T1000 (cell line): ENCODE measurements at places on chromosomes 12 and 14.

GRCh38 chr14:44979740-44980356 lies 17.9 kb downstream of the TOGARAM1 start:
- no peak for DNase-seq

DNA sequence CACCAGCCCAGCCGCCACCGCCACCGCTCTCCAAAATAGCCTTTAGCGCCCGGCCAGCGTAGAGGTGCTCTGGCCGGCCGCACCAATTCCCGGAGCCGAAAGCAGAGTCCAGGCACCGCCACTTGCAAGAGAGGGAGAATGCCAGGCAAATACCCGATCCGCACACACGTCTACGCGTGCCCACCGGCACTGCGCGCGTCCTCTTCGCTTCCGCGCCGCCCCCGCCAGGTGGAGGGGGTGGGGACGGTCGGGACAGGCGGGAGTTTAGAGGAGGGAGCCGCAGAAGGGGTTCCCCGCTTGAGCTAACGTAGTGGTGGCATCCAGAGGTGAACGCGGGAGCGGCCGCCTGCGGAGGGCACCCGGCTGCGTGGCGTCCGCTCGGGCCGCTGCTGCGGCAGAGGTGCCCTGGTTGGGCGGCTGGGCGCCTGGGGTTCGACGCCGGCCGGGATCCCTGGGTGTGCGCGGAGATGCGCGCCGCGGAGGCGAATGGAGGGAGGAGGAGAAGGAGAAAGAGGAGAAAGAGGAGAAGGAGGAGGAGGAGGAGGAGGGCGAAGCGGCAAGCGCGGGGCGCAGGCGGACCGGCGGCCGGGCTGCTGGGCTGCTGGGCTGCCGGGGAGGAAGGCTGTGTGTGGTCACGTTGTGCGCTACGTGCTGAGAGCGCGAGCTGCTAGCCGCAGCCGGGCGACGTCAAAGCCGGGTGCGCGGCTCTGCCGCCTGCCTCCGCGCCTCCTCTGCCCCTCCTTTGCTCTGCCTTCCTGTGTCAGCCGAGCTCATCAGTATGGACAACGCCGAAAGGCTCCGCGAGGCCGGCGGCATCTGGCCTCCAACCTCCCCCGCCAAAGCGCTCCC lies at the start of gene MDGA2:
Gene MDGA2, minus strand, starts transcription at position 140 of the 849 bp plus-strand sequence.
- DNase-seq, result peak; percentile 77

DNA sequence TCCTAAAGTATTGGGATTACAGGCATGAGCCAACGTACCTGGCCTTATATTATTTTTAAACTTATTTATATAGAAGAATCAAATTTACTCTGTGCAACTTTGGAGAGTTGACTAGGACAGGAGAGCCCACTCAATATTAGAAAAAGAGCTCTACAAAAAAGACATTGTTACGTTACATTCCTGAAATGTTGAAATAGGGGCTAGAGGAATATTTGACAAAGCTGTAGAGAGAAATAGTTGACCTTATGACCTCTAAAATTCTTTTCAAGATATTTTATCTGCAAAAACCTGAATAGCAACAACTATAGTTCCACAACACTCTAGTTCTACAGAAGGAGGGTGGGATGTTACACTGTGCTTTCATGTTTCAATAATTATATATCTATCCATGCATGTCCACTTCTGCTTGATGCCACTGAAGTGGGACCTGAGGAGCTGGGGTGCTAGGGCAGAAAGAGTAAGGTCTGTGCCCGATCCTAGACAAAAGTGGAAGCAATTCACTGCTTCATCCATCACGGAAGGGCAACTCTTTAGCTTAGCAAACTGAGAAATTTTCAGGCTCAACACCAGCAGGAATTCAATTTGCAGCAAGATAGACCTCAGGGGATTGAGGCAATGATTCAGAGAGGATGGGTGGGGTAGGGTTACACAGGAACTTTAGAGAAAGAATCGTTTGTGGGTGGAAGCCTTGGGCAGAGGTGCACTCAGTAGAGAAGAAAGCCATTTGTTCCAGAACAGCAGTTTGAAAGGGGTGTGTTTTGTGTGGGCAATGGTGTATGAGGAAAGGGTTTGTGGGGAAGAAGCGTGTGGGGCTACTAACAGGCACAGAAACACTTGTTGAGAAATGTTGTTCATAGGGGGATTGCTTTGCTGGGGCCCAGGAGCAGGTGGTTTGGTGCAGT lies 16.0 kb upstream of the RNASE10 start:
- no peak for DNase-seq

DNA sequence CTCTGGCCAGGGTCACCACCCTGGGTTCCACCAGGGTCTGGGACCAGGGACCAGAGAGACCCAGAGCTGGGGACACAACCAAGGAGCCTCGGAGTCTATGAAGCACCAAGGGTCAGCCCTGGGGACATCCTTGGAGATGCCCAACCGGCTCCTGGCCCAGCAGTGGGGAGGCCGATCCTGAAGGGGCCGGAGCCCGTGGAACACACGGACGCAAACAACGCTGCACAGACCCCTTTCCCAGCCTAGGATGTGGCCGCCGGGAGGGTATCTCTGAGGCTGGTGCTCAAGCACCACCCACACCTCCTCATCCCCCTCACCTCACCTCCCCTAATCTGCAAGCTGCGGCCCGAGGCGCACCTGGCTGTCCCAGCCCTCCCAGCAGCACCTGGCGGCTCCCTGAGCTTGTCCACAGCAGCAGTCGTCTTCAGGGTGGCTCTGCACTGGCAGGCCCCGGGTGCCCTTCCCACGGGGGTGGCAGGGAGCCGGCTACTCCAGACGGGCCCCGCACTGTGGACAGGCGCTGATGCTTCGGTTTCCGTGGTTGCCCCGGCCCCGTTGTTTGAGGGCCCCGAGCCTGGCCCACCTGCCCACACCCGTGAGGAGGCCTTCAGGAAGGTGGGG lies 146.8 kb upstream of the C14orf180 start:
- no peak for DNase-seq

DNA sequence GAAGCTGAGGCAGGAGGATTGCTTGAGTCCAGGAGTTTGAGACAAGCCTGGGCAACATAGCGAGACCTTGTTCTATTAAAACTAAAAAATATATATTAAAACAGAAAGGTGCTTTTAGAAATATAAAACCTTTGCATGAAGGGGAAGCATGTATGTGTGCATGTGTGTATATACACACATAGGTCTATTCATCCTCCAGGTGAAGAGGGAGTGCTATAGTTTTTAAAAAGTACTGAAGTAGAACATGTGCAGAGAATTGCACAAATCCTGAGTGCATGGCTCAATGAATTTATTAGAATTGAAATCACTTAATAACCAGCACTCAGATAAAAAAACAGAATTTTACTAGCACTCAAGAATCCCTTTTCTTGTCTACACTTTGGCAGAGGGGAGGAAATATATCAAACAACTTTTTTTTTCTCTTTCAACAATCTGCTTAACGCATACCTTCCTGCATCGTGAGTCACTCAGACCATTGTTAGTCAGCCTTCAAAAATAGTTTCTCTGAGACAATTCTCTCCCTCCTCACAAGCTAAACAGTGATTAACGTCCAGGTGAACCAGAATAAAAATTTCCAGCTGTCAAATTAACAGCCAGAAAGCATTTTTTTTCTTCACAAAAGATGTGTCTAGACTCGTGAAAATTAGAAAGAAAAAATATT lies 17.7 kb upstream of the NEDD1 start:
- no peak for DNase-seq

DNA sequence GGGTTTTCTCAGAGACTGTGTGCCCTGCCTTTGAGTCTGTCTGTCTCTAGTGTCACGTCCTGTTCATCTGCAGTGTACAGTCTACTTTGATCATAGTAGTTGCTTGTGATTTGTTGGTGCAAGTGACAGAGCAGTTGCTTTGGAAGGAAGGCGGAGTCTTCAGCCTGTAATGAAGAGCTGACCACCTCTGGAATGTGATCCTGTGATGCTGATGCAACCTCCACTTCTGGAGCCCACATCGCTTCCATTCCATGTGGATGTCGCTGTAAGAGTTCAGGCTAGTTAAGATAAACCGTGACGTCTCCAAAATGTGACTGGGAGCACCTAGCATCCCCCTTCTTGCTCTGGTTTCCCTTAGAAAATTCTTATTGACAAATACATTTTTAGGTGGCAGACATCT lies 51.8 kb downstream of the PELI2 start:
- DNase-seq, result no peak

GRCh38 chr12:22282283-22282682 lies 52.2 kb downstream of the ST8SIA1 start:
- DNase-seq, result no peak

DNA sequence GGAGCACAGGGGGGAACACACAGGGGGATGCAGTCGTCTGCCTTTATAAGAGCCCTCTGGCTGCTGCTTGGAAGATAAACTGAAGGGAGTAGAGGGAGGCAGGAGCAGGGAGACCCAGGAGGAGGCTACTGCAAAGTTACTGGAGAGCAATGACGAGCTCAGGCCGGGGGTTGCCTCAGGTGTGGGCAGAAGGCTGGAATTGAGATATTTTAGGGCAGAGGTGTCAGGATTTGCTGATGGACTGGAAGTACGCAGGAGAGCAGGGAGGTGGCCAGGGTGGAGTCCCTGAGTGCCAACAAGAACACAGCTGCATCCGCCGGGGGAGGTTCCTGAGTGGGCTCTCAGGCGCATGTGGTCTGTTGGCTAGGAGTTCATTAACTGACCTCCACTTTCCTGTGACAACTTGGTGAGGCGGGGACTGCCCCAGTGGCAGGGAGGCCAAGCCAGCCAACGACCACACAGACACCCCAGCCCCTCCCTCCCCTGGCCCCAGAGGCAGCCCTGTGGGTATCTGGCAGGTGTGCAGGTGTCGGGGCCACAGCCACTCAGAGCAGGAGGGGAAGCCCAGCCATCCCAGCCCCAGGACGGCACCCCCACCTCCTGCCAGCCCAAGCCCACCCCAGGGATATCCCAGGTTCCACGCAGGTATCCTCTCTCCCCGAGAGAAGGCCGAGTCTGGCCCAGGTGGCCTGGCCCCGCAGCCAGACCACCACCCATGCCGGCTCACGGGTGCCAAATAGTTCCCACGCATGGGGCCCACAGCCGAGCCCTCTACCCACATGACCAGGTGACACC lies 85.4 kb downstream of the NCOR2 start:
- DNase-seq, result no peak

DNA sequence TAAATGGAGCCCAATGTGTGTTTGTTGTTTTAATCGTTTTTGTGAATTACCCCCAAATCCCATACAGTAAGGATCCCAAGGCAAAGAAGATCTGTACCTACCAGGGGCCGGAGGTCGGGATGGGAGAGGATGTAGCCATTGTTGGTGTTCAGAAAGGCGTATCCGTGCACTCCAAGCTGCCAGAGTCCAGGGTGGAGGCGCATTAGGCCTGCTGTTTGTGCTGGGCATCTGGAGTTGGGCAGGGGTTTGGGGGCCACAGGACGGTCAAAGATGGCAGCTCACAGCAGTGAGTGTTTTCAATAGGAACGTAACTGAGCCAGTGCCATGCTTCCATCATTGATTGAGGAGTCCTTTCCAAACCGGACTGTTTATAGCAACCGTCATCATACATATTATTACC lies 40.2 kb downstream of the CACNA2D4 start:
- DNase-seq, result no peak

GRCh38 chr12:6356374-6356820 lies 14.5 kb upstream of the TNFRSF1A start:
- DNase-seq, result no peak

- no peak for DNase-seq
These were observed 233.2 kb downstream of the DACT1 start for GRCh38 chr14:58870961-58871360.

DNA sequence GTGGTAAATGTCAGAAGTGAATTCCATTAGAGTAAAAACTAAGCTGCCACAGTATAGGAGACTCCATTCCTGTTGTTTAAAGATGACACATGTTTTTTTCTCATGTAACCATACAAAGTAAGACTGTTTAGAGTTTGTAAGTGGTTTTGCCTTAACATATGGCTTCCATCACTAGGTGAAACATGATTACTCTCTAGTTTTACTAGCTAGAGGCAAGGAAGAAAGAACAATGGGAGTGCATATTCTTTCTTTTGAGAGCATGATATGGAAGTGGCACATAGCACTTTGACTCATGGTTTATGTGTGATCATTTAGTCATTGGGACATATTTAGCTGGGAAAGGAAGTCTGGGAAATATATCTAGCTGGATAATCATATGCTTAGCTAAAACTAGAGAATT lies 7.7 kb downstream of the ATF7IP start:
- no peak for DNase-seq

GRCh38 chr12:115213118-115213517 lies 529.1 kb upstream of the TBX3 start:
- DNase-seq, result no peak

DNA sequence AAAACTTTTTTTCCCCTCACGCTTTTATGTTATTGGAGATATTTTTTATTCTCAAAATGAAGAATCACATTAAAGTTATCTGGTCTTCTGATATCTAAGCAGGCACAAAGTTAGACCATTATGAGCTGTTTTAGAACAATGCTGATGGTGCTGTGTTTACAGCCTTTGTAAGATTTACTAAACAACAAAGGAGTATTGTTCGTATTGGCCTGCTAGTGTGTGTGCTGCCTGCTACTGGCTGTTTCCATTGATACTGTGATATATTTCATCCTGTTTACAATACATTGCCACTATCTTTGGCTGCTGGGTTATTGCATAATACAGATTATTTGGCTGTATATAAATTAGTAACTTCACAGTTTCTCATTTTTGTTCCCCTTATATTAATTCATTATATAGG lies 220.8 kb downstream of the ITPR2 start:
- DNase-seq, result no peak

- DNase-seq, result no peak
These were observed 39.4 kb downstream of the RTN1 start for GRCh38 chr14:59831121-59831730.

DNA sequence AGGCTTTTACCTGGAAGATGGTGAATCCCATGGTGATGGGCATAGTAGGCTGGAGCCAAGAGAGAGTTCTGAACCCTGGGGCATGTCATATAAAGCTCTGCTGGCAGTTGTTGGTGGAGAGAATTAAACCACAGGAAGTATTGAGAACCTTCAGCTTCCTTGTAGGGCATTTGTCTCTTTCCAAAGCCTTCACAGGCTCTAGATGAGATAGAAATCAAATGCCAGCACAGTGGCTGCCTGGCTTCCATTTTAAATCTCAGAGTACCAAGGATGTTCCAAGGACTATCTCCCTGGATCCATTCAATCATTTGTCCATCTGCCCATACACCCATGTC lies 369.6 kb downstream of the DPF3 start:
- DNase-seq, result no peak

DNA sequence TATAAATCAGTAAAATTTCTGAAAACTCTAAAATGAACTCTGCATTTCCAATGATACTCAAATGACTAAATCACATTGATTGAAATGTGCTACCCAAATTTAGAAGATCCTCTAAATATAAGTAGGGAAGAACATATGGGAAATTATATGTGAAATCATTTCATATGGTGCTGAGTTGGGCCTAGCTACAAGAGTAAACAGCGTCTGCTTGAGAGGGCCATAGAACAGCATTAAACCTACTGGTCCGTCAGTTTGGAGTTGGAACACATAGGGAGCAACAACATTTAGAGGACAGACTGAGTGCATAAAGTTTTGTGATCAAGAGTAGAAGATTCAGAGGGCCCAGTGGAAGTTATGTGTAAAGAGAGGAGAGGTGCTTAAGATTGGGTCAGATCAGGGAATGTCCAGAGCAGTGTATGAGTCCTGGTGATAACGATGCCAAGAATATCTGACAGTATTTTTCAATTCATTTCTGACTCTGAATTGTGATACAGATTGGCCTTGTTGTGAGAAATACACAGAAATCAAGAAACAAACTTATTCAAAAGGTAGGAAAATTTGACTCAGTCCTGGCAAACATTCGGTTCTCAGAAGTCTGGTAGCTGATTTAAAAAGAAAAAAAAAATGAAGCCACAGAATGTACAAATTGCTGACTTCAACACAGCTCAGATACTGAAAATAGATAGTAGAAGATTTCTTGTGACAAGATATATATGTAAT lies 362.2 kb downstream of the CCDC91 start:
- no peak for DNase-seq
